GM04504 (cell line): ENCODE measurements at places on chromosomes 13 and 19.

DNA sequence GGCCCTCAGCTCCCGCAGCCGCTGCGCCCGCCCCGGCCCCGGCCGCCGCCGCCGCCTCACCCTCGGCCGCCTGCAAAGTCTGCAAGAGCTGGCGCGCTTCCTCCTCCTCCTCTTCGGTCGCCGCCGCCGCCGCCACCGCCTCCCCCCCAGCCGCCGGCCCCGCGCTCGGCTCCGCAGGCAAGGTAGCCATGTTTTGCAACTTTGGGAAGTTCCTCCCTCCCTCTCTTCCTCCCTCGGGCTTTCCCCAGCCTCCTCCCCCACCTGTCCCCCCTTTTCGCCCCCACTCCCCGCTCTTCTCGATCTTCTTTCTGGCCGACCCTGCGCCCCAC is 433 bp downstream of the SIX5 start:
- DNase-seq: no peak

DNA sequence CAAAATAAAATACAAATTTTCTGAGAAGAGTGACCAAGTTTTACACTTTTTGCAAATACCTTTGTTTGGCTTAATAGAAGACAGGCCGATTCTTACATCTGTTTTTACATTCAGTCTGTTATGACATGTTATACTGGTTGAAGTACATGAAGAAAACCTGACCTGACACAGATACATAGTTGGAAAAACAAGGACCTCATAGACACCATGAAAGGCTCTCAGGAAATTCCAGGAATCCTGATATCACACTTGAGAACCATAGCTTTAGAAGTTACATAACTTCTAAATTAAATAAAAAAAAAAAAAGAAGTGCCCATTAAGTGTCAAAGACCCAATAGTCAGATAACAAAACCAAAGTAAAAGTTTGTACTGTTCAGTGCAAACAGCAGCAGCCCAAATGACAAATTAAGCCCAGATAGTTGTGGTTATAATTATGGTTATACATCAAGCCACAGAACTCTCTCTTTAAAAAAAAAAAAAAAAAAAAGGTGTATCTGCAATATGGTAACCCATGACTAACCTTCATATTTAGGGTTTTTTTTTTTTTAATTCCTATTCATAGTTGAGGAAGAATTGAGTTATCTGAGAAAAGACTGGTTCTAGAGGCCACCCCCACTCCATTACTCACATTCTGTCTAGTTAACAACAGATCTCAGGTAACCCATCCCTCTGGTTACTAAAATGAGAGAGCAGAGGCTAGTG is 19.8 kb downstream of the RBM26 start:
- DNase-seq: no peak

DNA sequence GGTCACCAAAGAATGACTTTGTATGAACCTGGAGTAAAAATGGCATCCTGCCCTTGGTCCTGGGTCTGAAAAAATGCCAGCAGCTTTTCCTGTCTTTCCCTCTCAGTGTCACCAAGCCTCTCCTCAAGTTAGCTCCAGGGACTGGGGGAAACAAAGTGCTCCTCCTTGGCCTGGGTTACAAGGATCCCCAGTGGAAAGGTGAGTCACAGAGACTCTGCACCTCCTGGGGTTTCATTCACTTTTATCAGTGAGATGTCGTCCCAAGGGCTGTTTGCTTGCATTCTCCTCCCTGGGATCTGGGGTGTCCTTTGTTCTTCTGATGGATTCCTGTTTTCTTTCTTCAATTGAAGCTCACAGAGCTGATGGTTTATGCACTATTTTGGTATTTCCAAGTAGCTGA is 93.2 kb upstream of the CSNK1A1L start:
- DNase-seq: no peak

GRCh38 chr13:53152057-53152421 is 123.4 kb downstream of the OLFM4 start:
- no peak for DNase-seq

GRCh38 chr13:39670445-39670844 is 15.0 kb downstream of the COG6 start:
- DNase-seq: no peak

DNA sequence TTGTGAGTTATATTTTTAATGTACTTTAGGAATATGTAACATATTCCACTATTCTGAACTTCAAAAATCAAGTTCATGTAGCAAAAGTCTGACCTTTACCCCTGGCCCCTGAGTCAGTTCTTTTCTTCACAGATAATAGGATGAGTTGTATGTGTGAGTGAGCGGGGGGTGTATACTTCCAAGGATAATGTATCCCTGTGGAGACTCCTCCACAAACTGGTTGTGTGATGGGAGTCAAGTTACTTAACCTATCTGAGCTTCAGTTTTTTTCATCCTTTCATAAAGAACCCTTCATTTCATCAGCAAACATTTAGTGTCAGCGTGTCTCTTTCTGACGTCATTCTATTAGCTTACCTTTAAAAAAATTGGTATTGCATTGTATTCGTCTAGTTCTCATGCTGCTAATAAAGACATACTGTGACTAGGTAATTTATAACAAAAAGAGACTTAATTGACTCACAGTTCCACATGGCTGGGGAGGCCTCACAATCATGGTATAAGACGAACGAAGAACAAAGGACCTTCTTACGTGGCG is 288.1 kb upstream of the GPC6 start:
- no peak for DNase-seq

DNA sequence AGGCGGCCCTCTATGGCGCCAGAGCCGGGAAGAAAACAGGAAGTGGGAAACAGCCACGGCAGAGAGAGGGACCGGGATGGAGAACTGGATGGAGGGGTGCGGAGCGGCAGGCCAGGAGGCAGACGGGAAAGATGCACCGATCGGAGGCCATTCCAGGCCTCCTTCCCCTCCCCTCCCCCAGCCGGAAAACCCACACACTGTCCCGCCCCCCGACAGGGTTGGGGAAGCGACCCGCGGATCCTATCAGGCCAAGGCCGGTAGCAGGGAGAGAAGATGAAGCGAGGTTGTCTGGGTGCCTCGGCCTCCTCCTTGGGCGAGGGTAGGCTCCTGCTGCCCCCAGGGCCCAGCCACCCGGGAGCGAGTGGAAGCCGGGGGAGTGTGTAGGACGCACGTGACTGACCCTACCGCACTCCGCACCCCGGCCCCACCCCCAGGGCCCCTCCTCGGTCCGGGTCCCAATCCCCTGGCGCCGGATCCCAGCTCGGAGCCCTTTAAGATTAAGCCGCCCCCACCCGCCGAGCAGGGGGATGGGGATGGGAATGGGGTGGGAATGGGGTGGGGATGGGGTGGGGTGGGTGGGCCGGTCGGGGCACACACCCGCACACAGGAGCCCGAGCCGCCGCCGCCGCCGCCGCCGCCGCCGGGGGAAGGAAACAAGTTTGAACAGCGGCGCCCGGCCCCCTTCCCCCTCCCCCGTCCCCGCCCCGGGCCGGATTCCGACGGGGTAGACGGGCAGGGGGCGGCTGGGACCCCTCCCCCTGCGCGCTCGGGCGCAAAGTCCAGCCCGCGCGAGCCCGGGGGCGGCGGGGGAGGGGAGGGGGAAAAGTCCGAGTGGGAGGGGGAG is 1.5 kb downstream of the ERF start:
- DNase-seq: no peak

DNA sequence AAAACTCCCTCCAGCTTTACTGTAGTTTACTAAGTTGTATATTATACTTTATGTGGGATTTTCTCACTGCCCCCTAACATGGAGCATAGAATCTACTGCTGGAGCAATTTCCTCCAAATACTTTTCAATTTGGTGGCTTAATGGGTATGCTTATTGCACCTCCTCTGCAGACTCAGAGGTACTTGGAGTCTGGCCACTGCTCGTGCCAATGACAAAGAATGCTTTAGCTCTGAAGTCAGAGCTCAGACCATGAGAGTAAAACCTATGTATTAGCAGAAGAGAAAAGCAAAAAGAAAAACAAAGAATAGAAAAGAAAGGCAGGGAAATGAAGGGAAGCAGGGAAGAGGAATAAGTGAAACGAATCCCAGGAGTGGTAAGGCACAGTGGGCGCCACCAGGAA is 71.9 kb downstream of the SUCLA2 start:
- DNase-seq: no peak

DNA sequence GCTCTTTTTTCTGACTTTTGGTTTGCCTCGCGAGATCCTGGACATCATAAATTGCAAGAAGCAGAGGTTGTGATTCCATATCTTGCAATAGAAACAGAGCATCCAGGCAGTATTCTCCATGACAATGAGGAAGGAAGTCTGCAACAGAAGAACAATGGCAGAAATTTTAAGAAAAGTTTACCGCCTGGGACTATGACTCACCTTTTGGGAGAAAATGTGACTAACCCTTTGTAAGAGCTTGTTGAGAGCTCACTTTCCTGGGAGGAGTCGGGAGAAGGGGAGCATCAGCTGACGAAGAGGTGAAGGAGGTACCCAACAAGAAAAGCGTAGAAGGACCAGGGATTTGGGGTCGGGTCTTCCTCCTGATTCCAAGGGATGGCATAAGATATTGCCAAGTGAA is 34.3 kb upstream of the TNFSF11 start:
- DNase-seq: no peak

- no peak for DNase-seq
These were observed 154.6 kb upstream of the IPO5 start for GRCh38 chr13:97798836-97799235.

DNA sequence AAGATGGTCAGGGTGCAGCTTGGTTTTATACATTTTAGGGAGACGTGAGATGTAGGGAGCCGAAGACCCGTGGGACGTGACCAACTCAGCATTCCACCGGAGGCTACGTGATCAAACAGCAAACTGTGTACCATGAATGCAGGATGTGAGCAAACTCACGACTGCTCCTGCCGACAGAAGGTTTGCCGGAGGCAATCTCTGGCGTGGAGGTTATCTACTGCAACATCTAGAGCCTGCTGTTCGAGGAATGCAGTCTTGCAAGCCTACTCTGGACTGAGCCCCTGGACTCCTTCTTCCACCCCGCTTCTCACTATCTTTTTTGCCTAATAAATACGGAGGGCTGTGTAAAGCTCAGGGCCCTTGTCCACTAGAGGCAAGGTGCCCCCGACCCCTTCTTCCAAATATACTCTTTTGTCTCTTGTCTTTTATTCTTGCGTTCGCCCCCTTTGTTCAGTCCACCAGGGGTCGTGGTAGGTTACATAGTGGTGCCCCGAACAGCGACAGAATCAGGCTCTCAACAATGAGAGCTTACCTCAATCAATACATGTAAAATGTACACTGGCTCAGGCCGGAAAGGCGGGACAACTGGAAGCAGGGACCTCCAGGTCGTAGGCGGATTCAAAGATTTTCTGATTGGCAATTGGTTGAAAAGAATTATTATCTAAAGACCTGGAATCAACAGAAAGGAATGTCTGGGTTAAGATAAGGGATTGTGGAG is 8.9 kb upstream of the OR1I1 start:
- DNase-seq: no peak

DNA sequence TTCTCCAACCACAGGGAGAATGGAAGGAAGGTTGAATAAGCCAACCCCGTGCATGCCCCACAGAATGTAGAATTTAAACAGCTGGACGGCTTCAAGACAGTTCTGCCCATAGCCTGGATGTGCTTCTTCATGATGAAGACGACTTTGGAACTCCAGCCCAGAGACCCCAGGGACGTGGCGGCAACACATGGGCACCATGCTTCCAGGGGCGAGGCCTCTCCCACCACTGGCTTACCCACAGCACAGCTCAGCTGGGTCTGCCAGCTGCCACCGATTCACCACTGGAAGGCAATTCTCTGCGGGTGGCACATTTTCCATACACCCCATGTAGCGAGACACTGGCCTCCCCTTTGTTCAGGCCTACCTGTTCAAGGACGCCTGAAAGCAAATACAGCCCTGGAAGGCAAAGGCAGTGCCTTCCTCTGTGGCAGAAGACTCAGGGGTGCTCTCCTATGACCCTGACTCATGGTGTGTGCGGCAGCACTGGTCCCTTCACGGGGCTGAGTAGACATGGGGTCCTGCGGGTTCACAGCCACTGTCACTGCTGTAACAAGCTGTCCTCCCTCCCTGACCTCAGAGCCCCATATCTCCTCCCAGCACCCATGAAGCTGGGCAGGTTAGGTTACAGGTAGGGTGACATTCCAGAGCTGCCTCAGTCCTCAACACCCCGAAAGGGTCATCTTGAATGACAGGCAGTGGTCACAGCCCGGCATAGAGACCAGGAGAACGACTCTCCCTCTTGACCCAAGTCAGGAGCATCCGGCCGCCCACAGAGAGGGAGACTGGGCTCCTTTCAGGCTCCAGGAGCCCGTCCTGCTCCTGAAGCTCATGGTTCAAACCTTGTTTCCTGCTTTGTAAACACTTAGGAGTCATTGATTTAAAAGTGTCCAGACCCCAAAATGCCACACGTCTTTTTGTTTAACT is 72.7 kb downstream of the SPACA7 start:
- no peak for DNase-seq

DNA sequence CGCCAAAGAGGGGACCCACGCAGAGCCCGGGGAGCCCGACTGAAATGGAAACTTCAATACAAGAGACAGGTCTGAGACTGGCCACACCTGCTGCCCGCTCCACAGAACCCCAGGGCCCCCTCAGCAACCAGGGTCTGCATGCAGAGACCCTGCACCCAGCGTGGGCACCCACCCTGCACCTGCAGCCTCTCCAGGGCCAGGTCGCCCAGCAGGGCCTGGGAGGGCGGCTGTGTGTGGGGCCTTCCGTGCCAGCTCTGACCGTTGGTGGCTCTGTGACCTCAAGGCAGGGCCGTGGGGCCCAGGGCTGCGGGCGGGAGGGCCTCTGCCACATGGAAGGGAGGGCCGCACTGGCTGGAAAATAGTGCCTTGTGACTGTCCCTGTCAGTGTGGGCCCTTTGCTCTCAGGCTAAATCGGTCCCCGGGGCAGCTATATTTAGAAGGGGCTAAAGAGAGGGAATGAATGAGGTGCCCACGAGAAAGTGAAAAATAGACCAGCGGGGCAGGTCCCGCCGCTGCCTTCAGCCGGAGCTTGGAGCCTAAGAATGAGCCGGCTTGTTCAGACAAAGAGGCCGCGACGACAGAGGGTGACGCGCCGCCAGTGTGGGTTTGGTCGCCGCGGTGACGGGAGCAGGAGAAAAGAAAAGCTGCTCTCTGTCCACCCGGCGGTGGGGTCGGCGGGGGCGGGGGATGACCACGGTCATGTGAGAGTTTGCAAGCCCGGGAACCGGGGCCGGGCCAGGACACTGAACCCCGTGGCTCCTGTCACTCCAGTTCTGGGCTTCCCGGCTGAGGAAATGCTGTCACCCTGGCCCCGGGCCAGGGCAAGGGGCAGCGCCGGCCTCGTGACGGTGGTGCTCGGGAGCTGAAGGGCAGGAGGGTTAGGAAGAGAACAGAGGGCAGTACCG is 70.5 kb downstream of the GADD45B start:
- DNase-seq: no peak
